ENCODE measurements at places on chromosomes 1 and 21.

- DNase-seq = no peak
Observed at GRCh38 chr21:34928637-34929036, 120.5 kb downstream of the RUNX1 start.

DNA sequence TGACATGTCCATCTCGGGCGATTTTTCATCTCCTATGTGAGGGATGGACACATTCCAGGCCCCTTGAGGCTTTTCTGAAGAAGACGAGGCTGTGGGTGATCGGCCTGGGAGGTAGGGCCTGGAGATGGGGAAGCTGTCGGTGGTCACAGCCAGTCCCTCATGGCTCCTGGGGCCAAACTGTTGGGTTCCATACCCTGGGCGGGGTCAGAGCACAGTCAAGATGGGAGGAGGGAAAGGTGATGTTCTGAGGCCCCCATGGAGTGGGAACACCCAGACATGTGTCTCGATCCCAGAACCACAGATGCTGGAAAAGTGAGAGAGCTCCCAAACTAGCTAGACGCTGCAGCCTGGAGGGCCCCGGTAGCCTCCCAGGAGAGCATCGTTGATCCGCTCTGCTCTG is 157.5 kb upstream of the C1orf174 start:
- DNase-seq = no peak

- DNase-seq = no peak
Observed at GRCh38 chr1:156344409-156344808, 6.1 kb downstream of the TSACC start.

GRCh38 chr1:177106196-177106595 is 58.3 kb downstream of the ASTN1 start:
- DNase-seq = no peak

- DNase-seq = no peak
Observed at GRCh38 chr1:74714429-74715235, 18.2 kb downstream of the CRYZ start.

- no peak for DNase-seq
Observed at GRCh38 chr1:115924770-115925169, 51.5 kb upstream of the SLC22A15 start.

DNA sequence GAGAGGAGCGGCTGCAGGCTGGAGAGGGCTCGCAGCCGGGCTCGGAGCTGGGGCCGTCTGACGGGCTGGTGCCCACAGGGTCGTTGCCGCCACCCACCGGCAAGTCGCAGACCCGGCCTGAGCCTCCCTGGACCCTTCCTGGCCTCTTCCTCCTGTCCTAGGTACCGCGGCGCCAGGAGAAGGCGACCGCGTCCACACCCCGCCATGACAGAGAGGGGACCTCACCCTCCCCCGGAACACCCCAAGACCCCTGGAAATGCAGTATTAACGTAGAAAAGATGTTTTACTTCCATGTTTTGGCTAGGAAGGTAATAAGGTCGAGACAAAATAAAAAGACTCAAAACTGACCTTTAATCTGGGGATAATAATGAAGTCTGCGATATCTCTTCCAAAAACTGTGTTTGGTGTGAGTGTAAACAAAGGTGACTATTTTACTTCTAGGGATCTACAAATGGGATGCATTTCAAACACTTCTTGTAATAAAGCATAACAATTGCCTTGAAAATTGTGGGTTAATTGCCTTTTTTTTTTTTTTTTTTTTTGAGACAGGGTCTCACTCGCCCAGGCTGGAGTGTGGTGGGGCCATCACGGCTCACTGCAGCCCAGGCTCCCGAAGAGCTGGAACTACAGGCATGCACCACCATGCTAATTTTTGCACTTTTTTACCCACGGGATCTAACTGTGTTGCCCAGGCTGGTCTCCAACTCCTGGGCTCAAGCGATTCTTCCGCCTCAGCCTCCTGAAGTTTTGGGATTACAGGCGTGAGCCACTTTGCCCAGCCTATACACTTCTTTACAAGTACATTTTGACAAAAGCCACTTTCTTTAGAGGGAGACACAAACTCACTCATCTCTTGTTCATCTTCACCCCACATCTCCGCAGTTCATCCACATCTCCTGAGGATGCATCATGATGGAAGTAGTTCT is 838 bp upstream of the RSRP1 start:
- no peak for DNase-seq

DNA sequence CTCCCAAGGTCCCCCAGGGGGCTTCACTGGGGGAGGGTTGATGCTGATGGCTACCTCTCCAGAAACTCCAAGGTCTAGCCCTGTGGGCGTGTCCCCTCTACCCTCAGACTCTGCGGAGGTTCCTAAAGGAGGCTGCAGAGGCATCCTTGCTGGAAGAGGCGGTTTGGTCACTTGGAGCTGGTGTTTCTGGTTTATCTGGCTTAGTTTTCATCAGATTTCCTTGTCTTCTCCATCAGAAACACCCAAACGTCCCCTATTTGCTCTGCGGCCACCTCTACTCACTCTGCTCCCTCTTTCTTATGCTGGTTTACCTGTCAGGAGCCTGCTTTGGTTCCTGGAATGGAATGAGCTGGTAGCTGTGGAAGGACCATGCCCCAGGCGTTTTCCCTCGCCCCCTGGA is 2.5 kb downstream of the PKP1 start:
- no peak for DNase-seq

DNA sequence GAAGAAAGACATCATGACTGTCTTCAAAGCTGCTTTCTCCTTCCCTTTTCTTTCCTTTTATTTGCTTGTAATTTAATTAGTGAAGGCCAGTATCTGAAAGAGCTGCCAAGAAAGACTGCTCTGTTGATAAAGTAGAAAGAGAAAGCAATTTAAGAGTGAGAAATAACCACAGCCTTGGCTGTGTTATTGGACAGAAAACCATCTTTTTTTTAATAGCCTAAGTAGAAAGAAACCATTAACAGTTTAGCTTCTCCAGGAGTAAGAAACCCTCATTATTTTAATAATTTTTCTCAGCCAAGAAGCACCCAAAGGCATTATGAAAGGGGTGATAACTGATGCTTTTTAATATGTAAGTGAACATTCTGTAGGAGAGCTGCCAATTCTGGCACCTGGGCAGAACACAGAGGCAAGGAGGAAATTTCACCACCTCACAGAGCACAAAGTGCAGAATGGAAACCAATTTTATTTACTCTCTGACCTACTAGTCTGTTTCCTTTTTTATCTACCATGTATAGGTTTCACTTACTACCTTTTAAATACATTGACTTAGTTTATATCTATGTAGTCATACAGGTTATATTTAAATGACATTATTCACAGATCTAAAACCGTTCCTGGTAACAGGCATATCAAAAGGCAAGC is 703.2 kb downstream of the MRPL39 start:
- DNase-seq = no peak

GRCh38 chr1:100443811-100444571 is 91.7 kb downstream of the CDC14A start:
- no peak for DNase-seq

DNA sequence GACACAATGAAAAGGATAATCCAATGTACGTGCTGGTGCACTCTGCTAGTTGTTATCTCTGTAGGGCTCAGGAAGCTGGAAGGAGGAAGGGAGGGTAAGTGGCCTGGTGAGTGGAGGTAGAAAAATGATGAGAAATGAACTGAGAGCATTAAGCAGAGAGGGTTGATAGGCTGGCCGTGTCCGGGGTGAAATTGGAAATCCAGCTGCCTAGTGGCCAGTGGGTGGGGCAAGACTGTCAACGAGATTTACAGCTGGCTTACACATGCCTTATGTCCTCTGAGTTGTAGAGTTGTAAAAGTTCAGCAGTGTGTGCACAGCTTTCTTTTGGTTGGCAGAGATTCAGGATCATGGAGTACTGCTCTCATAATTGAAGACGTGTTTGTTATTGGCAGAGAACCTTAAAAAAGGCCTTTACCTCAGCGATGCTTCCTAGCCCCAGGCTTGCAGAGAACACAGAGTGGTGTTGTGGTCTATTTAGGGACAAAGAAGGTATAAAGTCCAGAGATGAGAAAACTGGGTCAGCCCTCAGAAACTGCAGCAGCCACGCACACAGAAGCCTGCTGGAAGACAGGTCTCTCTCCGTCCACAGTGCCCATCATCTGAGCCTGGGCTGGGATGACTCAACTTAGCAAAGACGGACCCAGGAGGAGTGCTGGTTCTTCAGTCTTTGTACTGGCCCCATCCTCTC is 132.4 kb downstream of the EDEM3 start:
- DNase-seq = no peak

- no peak for DNase-seq
Observed at GRCh38 chr1:103937763-103938357, 188.2 kb downstream of the AMY1C start.

DNA sequence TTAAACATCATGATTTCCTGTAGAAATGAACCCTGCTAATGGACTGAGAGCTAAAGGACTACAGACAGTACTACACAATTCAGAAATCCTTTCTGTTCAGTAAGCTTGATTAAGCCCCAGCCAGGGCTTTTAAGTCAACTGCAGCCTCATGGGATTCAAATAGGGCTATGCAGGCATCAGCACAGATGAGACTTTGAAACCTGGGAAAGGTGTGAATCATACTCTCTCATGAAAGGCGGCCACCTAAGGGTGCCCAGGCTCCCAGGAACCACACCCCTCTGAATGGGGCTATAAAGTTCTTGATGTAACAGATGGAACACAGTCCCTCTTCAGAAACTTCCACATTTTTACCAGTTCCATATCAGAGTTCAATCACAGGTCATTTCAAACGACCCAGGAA is 7.6 kb downstream of the SIPA1L2 start:
- DNase-seq = no peak

GRCh38 chr21:44382536-44382935 is 29.1 kb downstream of the TRPM2 start:
- DNase-seq = no peak

GRCh38 chr1:66273656-66274055 is 260.3 kb upstream of the SGIP1 start:
- no peak for DNase-seq

DNA sequence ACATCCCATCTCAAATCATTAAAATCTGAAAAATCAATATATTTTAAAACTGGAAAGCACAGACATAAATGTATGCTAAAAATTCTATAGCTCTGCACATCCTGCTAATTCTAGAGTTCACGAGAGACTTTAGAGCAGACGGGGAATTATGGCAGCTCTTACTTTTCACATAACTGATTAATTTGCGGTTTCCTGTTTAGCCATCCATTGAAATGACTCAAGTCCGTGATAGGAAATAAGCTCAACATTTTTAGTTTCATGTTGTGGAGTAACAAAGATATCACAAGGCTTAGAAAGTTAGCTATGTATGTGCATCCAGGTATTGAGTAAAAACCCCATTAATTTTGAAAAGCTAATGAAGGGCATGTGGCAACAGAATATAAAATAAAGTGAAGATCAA is 123.2 kb downstream of the SMYD2 start:
- DNase-seq = no peak

- no peak for DNase-seq
Observed at GRCh38 chr1:30533796-30534550, 189.4 kb downstream of the MATN1 start.

DNA sequence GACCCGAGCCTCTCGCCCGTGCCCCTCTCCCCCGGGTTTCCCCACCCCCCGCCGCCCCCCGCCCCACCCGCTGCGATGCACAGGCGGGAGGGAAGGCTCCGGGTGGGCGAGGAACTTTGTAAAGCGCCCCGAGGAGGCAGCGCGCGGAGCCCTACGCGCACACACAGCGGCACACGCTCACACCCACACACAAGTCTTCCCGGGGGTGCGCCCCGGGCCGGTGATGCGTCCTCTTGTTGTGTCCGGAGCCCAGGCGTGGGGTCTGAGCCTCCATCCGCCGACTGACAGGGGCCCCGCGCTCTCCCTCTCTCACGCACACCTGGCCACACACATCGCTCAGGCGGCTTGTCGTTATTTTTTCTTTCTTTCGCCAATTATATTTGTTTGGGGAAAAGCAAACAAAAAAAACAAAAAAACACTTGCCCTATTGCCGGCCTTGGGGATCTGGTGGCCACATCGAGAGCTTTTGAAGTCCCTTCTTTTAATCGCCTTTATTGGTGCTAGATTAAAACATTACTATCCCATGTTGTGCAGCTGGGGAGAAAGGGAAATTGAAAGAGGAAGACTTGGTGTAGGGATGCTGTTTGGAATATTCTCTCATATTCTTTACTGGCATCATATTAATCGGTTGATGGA is 770 bp downstream of the NTNG1 start:
- DNase-seq = no peak
